Caudate nucleus (tissue), 63 donors: ENCODE measurements at places on chromosomes 5 and 9.

DNA sequence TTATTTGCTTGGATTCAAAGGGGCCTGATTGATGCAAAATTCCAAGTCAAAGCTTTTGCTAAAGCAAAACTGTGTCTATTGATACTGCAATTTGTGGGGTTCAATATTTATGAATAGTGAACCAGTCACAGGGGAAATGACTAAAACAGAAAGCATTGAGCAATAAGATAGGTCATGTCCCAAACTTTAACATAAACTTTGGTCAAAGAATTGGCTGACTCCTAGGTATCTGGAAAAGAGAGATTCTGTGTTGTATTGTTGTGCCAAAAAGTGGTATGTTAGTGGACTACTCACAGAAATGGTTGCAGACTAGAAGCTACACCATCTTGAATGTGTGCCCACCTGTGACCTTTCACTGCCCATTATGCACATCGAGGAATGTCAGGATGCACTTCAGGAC lies 585.5 kb upstream of the RGMB start:
- DNase-seq = no peak

- no peak for DNase-seq
Observed at GRCh38 chr5:139387611-139388197, 2.0 kb downstream of the MZB1 start.

- DNase-seq = no peak
Observed at GRCh38 chr5:149485655-149486615, 65.3 kb downstream of the CSNK1A1 start.

DNA sequence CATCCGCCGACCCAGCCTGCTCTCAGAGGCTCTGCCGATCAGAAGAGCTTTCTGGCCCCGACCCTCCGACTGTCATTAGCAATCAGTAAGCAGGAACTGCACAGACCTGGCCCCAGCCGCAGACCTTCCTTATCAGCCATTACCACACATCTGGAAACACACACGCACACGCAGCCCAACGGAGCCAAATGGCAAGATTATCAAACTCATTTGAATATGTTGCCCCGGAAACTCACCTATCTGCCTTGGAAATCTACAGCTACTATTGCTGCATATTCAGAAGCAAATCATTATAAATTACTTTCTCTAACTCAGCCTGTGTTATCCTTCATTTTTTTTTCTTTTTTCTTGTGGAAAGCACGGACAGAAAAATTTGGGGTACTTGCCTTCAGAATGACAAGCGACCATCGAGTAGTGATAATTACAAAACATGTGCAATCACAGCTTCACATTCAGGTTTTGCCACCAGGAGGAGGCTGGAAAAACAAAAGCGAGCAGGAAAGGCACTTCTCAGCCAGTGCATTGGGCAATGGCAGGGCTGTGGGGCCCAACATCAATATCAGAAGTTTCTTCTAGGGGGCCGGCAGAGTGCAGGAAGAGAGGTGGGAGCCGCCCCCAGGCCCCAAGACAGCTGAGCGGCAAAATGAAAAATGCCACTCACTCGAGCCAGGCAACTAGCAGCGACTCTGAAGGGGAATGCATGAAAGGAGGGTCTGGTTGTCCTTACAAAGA lies 122.3 kb downstream of the VAV2 start:
- no peak for DNase-seq

DNA sequence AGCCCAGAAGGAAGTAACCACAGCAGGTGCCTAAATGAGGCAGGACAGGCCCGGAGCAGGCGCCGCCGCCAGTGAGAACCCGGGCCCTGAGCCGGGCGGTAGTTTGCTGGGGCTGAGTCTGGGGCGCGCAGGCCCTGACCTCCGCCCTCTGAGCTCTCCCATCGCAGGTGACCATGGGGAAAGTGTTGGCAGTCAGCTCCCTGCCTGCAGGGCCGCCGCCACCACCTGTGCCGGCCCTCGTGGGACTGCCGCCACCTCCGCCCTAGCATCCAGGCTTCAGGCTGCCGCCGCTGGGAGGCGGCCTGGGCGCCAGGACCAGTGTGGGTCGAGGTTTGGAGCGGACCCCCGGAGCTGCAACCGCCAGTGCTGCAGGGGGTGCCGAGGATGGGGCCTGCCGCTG lies 61.1 kb downstream of the TARS1 start:
- DNase-seq = no peak

DNA sequence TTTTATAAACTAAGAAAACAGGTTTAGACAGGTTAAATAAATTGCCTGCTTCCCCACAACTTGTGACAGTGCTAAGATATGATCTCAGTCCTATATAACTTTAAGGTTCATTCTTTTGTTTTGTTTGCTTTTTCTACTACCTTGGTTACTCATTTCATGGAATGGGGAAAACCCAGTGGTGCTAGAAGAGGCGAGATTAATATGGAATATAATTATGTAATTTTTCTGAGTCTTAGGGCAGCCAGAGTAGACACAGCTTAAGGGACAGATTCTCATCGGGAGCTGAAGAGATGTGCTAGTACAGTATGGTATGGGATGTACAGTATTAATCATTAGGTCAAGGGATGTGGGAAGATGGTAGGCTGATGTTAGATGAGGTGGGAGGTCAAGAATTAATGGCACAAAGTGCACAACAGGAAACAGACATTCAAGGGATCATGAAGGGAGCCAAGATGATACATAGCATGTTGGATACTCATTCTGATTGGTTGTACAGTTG lies 6.2 kb downstream of the TRIM32 start:
- DNase-seq = no peak

DNA sequence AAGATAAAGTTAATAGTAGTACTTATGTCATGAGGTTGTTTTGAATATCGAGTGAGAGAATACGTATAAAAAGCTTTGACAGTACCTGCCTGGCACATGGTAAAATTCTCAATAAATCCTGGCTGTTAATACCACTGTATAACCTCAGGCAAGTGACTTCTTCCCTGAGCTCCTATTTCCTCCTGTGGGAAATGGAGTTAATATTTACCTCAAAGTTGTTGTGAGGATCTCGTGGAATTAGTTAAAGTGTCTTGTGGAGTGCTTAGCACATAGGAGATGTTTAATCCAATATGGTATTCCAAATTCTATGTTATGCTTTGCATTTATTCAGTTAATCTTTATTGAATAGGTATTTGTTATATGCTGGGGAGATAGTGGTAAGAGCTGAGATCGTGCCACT lies 18.5 kb downstream of the FOCAD start:
- no peak for DNase-seq

DNA sequence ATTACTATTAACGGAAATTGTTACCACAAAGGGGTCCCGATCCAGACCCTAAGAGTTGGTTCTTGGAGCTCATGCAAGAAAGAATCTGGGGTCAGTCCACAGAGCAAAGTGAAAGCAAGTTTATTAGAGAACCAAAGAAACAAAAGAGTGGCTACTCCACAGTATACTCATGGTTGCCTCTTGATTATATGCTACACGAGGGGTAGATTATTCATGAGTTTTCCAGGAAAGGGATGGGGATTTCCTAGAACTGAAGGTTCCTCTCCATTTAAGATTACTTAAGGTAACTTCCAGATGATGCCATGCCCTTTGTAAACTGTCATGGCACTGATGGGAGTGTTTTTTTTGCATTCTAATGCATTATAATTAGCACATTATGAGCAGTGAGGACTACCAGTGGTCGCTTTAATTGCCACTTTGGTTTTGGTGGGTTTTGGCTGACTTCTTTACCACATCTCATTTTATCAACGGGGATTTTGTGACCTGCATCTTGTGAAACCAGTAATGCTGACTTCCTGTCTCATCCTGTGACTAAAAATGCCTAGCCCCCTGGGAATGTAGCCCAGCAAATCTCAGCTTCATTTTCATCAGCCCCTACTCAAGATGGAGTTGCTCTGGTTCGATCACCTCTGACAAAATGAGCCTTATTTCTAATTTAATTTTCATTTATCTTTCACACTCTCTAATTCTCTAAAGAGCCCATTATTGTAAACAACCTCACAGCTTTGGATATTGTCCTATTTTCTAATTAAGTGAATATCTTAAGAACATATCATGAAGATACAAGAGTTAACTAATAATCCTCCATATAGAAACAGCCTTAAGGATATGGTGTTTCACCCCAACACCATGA lies 336.3 kb downstream of the RASEF start:
- DNase-seq = no peak

GRCh38 chr9:110029956-110030480 lies 177.9 kb downstream of the C9orf152 start:
- no peak for DNase-seq

GRCh38 chr9:111320631-111321030 lies 9.4 kb downstream of the OR2K2 start:
- DNase-seq = no peak

GRCh38 chr9:120944948-120945347 lies 18.4 kb upstream of the TRAF1 start:
- no peak for DNase-seq

DNA sequence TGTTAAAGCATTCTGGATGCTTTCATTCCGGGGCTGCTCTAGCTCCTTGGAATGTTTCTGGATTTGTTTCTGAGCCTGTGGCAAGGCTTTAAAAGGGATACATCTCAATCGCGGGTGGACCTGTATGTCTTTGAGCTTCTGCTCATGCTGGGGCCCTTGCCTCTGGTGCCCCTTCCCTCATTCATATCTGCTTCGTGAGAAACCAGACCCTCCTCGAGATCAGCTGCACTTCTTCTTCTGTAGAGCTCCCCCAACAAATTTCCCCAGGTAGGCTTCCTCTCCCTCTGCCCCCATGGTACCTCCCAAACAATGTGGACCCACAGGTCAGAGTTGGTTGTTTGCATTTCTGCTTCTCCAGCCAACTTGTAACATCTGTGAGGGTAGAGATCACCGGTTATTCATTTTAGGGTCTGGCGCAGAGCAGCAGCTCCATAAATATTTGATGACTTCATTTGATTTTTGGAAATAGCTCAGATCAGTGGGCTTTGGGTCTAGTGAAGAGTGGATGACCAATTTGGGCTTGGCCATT lies 6.6 kb downstream of the ZNF618 start:
- DNase-seq = no peak

DNA sequence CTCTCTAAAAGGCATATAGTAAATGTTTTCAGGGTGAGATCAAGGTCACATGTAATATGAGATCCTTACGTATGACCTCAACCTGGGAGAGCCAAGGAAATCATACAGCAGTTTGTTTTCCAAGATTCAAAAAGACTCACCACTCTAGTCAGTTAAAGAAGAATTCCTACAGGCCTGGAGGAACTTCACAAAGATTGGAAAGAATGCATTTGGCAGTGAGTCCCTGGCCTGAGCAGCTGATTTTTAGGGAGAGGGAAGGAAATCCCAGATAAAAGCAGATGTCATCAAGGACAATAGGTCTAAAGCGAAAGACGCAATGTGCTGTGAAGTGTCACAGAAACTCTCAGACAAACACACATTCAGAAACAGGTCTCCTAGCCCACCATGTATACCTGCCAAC lies 424.0 kb upstream of the ZNF462 start:
- DNase-seq = no peak

- DNase-seq = no peak
Observed at GRCh38 chr9:132946631-132947295, 2.3 kb upstream of the TSC1 start.

- no peak for DNase-seq
Observed at GRCh38 chr5:108728566-108729241, 19.0 kb upstream of the FER start.

DNA sequence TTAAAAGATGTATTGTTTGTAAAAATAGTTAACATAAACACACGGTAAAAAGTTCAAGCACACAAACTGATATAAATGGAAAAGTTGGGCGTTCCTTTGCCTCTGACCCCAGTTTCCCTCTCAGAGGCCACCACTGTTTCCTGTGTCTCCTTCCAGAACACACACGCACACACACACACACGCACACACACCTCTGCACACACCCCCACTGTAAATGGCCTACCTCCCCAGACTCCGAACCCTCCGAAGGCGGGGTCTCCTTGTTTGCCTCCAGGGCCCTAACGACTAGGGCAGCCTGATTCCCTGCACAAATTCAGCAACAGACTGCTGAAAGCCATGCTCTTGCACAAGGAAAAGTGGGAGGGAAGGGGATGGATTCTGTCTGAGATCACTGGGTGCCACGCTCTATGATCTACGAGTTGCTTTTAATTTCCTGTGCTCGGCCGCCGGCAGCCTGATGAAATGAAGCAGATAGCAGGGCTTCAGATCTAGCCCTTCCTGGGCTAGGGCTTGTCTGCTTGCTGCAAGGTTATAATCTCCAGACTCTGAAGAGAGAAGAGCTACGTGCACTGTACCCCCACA lies 184.0 kb upstream of the IL12B start:
- no peak for DNase-seq

GRCh38 chr5:95283761-95284571 lies 928 bp downstream of the MCTP1 start:
- DNase-seq = no peak

GRCh38 chr9:137181680-137182079 lies 6.7 kb downstream of the ANAPC2 start:
- no peak for DNase-seq

GRCh38 chr5:163303718-163304117 lies 133.7 kb upstream of the CCNG1 start:
- no peak for DNase-seq

GRCh38 chr5:158023266-158023665 lies 164.3 kb upstream of the CLINT1 start:
- no peak for DNase-seq

DNA sequence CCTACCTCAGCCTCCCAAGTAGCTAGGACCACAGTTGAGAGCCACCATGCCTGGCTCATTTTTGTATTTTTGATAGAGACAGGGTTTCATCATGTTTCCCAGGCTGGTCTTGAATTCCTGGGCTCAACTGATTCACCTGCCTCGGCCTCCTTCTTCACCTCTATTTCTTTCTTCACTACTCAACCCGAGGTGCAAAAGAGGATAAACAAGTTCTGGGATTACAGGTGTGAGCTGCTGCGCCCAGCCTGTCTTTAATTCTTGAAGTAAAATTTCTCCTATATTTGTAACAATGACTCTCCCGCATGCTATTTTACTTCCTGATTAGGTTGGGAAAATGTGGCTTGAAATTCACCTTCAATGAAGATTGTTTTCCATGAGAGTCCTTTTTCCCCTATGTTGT lies 46.4 kb downstream of the CAST start:
- no peak for DNase-seq

GRCh38 chr9:108300306-108301287 lies 555.2 kb downstream of the ACTL7B start:
- no peak for DNase-seq

GRCh38 chr9:5582835-5583195 lies 46.1 kb upstream of the RIC1 start:
- no peak for DNase-seq

DNA sequence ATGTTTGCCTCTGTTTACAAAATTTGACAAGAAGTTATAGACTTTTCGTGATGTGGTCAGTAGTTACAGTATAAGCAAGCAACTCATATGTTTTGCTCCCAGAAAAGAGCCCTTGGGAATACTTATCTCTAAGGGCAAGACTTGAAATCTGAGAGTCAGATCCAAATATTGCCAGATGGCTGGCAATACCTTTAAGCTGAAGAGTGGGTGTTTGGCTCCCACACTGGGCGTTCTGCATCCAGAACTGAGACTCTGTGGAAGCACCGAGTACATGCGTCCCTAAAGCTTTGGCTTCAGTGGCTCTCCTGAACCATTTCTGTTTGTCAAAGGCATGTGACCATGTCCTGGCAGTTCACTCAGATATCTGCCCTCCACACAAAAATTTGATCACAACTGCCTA lies 194.1 kb downstream of the DCP2 start:
- DNase-seq = no peak

- DNase-seq = no peak
Observed at GRCh38 chr9:114170771-114171461, 15.6 kb downstream of the COL27A1 start.
